ENCODE measurements at places on chromosomes 7 and 10.
A peak's percentile ranks its signal among the peaks of the same experiment; 100 is the strongest.

- no peak for DNase-seq
Observed at GRCh38 chr10:76451911-76452310, 1020.5 kb downstream of the LRMDA start.

GRCh38 chr10:62373995-62374861 lies at the start of gene ZNF365:
Gene ZNF365 (plus strand): TSS chr10:62374369. CDS start chr10:62376194, 1,825 bp downstream.
- DNase-seq = peak; percentile 60

DNA sequence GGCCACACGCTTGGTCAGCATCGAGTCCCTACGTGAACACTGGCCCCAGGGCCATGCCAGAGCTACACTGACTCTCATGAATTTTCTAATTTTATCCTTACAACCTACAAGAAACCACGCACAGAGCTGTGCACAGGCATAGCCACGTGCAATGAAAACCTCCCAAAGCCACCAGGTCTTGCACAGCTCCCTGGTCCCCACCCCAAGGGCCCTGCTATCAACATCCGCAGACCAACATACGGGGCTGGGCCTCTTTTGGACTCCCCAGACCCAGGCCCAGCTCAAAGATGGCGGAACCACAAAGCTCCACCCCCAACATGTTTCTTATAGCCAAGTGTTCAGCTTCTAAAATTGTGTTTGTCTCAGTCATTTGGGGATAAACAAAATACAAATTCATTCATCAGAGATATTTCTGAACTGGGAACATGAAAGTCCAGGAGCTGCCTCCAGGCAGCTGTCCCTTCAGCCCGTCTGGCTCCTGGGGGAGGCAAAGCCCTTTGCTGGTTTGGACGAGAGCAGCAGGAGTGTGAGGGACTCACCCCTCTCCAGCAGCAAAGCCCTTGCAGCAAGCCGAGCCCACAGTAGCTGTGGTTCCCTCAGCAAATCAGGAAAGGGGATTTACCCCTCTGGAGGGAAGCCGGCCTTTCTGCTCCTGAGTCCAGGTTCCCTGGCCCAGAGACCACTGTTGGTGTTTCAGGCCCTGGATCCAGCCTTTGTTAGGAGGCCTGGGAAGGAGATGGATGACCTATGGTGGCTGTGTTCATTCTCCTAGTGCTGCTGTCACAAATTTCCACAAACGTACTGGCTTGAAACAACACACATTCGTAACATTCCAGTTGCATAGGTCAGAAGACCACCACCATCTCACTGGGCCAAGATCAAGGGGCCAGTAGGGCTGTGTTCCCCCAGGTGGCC lies 75.1 kb downstream of the OAT start:
- no peak for DNase-seq

DNA sequence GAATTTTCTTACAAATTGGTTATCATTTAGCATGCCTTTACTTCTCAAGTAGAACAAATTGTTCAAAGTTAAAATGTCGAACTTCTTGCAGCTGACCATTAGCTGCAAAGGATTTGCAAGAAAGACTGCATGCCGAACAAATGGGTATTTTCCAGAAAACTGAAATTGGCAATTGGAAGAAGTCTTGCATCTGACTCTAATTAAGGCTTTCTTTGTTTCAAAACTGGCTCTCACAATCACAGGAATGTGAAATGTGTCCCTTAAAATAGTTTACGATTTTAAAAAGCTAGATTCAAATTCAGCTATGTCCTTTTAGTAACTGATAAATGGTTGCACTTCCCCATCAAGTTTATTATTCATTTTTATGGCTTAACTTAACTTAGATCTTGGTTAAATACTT lies 207.9 kb downstream of the ARL4A start:
- peak; percentile 59 for DNase-seq

- DNase-seq = no peak
Observed at GRCh38 chr10:102633287-102633686, 11.0 kb upstream of the TRIM8 start.

DNA sequence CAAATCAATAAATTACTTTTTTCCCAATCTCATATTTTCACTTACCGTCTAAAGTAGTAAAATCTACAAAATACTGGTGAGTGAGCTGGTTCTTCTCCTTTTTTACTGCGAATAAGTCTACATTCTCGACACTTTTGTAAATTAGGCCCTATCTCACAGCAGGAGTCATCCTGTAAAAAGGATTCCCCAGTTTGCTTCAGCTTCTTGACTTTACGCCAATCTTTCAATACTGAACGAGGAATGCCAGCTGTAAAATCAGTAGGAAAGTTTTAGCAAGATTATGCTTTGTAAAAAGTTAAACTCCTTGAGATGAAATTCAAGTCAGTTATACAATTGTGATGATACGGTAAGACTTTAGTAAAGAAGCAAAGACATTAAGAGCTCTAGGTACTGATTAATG lies 67.3 kb downstream of the NRBF2 start:
- DNase-seq = no peak

DNA sequence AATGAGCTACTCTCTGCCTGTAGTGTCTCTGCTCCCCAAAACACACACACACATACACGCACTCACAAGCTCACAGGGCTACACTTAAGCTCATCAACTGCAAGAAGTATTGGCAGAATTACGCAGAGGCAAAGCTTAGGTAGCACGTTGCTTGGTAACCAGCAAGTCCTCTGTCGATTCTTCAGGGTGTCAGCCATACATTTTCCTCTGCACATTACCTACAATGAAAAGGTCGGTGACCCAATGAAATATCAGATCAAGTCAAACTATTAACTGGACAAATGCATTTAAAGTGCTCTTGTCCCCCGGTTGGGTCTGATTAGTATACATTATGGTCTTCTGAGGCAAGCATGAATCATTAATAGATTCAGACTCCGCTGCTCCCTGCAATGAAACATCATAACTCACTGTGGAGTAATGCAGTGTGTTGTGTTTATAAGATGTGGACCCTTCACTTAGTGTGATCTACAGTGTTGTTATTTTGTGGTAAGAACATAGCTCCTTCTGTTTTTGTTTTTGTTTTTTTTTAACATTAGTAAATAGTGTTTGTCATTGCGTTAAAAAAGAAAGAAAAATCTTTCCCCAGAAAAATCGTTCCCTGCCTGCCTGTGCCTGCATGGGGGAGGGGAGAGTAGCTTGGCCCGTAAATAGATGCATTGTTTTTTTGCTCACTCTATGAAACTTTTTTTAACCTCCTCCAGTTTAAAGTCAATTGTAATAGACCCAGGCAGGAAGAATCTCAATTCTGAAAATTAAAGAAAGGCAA lies 325.5 kb downstream of the SFMBT2 start:
- DNase-seq = no peak

- DNase-seq = no peak
Observed at GRCh38 chr10:73246322-73246645, 771 bp downstream of the DNAJC9 start.

DNA sequence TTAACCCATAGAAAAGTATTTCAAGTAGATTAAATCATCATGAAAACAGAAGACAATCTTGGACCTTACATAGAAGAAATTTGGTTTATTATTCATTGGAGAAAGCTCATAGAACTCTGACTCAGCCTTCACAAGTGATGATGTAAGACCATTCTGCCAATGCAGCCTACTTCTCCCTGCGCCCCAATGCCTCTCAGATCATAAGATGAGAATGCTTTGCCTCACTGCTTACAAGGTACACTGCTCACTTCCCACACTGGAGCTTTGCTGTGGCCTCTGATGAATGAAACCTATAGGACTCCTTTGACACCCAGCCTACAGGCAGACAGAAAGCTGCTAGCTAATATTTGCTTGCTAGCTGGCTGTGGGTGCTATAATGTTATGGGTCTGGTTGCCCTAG lies 569.4 kb upstream of the STEAP1 start:
- DNase-seq = no peak

- DNase-seq = no peak
Observed at GRCh38 chr7:147651601-147652000, 939.0 kb upstream of the C7orf33 start.

DNA sequence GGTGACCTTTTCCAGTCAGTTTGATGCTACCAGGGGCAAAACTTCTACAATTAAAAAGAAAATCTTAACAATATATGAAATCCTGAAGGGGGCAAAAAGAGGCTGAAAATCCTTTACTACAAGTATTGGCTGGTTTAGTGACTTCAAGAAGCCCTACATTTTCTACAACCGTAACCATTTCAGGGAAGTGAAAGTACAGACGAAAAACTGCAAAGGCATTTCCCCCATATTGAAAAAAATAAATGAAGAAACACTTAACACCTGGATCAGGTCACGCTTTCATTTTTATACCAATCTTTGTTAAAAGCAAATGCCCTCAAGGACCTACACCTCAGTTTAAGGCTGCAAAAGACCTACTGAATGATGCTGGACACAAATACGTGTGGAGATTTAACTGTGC lies 38.6 kb downstream of the IL6 start:
- no peak for DNase-seq

DNA sequence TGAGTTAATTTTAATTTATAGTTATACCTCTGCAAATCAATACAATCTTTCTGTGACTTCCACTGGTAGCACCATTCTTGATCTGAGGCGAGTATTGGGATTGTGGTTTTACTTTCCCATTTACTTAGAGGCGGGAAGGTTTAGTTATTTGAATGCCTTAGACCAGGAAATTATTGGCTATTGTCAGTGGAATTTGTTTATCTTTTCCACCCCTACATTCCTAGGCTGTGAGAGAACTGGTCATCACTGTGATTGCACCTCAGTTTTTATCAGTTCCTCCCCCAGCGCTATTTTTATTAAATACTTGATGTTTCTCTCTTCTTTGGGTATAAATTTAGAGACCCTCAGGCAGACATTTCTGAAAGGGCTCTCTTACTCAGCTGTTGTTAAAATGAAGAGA lies 29.9 kb downstream of the CDK14 start:
- peak; percentile 57 for DNase-seq

- DNase-seq = no peak
Observed at GRCh38 chr7:24714676-24715010, 42.6 kb downstream of the GSDME start.

- DNase-seq = no peak
Observed at GRCh38 chr7:55513868-55514267, 58.4 kb downstream of the VOPP1 start.

DNA sequence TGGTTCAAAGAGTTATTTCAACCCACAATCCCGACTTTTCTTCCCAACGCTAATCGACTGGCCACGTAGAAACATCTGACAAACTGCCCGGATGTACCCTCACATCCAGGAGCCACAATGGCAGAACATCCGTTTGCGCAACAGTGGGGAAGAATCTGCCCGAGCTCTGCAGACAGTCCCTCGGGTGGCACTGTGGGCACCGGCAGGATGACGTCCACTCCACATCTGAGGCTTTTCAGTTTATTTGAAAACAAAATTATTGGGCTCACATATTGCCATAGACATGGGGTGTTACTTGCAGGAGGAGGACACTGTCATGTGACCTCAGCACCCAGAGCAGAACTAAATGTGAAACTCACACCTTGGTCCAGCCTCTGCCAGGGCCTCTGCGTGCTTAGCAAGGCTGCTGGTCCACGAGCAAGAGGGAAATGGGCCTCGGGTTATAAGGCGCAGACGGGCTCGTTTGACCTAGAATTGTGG lies 84.1 kb downstream of the MKI67 start:
- no peak for DNase-seq

DNA sequence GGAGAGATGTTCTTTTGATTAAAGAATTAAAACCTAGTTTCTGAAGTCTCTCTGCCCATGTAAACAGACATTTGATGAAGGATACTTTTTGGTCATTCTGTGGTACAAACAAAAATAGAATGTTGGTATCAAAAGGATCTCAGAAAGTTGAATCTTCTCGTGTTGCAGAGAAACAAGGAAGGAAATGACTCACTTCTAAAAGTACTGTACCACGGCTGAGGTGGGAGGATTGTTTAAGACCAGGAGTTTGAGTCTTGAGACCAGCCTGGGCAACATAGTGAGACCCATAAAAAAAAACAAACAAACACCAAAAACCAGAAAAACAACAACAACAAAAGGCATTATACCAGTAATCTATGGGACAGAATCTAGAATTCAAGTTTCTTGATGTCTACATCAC lies 69.7 kb downstream of the PRSS58 start:
- no peak for DNase-seq

DNA sequence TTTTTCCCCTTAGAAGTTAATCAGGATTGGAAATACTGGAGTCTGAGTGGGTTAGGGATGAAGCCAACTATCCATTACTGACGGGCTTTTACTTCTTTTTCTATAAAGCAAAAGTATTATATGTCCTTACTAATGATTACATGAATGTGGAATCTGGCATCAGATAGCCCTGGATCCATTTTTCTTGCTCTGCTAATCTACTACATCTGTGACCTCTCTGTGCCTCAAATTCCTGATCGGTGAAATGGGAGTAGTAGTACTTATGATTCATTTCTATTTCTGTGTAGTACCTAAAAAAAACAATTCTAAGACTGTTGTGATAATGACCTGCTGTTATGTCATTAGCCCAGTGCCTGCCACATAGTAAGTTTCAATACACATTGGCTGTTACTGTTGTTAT lies 621.6 kb downstream of the SORCS3 start:
- DNase-seq = no peak

DNA sequence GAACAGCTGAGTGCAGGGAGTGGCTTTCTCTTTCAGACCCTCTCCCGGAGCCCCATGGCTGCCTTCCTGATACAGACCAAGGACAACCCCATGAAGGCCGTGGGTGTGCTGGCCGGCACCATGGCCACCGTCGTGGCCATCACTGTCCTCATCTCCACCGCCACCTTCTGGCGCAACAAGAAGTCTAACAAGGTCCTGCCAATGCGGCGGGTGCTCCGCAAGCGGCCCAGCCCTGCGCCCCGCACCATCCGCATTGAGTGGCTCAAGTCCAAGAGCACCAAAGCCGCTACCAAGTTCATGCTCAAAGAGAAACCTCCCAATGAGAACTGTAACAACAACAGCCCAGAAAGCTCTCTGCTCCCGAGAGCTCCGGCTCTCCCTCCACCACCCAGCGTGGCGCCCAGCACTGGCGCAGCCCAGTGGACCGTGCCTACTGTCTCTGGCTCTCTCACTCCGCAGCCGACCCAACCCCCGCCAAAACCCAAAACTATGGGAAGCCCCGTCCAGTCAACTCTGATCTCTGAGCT lies 11.2 kb downstream of the LRIT2 start:
- no peak for DNase-seq

GRCh38 chr10:60911715-60912114 lies 32.3 kb downstream of the RHOBTB1 start:
- no peak for DNase-seq

- DNase-seq = peak; percentile 54
Observed at GRCh38 chr10:91088300-91089140, 131.9 kb upstream of the PCGF5 start.

GRCh38 chr10:36050763-36051499 lies 408.8 kb upstream of the FZD8 start:
- DNase-seq = no peak

- no peak for DNase-seq
Observed at GRCh38 chr10:79136236-79137005, 67.7 kb downstream of the ZMIZ1 start.

GRCh38 chr7:54331311-54331710 lies 210.9 kb upstream of the VSTM2A start:
- no peak for DNase-seq

GRCh38 chr10:71990706-71991269 lies 26.6 kb downstream of the CHST3 start:
- no peak for DNase-seq

DNA sequence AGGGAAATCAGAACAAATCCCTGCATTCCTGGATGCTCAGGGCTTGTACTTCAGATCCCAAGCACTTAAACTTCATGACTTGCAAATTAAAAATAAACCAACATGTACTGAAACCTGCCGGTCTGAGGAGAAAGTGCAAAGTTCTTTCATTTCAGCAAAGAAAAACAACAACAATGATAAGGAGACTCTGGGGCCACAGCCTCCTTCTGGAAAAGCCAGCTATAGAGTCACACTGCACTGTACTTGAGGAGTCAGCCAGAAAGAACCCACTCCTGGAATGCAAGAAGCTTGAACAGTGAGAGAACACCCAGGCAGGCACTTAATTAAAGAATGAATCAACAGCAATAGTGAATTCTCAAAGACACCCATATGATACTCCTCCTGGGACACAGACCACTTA lies 49.7 kb upstream of the TM9SF3 start:
- no peak for DNase-seq

Data from GM03348 (cell line).